CD4-positive, alpha-beta memory T cell (primary cell): ENCODE measurements at places on chromosomes 3 and 15.

- no peak for DNase-seq
These were observed 27.0 kb upstream of the MUC4 start for GRCh38 chr3:195838714-195839113.

- DNase-seq, result no peak
These were observed 55.9 kb downstream of the BHLHE40 start for GRCh38 chr3:5035113-5035512.

GRCh38 chr3:157064402-157064801, 95.5 kb downstream of the CCNL1 start:
- DNase-seq, result no peak

- no peak for DNase-seq
These were observed 90.6 kb downstream of the CRYGS start for GRCh38 chr3:186453531-186453930.

DNA sequence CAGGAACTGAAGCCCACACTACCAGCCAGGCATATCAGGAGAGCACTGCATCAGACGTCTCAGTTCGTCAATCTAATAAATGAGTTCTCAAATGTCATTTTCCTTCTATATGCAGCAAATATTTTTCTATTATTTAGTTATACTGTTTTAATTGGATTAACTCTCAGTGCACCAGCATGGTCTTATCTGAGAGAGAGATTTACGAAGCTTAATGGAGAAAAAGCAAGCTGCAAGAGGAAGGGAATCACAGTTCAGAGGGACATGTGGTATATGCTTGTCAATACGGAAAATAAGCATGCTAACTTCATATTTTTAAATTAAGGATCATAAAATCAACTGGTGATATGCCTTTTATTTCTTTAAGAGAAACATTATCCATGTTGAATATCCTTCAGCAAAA, 213.1 kb upstream of the NECTIN3 start:
- DNase-seq, result no peak

- no peak for DNase-seq
These were observed 25.6 kb downstream of the SQOR start for GRCh38 chr15:45660231-45660979.

DNA sequence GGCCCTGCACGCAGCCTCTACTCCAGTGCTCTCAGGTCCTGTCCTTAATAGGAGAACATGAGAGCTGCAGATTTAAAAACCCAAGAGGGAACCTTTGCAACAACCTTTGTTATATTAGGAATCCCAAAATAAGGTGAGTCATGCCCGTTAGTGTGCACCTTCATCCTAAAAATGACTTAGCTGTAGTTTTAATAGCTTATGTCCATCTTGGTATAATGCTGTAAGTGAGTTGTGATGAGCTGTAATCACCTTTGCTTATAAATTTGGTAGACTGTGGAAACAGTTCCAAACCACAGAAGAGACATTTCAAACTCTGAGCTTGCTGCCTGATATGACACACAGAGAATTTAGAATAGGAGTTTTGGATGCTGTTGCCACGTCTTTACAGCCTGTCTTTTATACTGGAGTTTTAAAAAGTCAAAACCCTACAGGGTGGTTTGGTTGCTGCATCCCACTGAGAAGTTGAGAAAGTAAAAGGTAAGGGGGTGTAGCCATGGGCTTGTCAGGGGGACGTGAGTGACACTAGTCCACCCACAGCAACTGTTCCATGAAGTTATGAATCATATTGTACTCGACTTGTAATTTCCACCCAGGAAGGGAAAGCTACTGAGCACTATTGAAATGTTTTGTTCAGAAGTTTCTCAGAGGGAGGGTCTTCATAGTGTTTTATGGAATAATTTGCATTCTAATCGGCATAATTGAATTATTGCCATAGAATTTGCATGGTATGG, 27.4 kb upstream of the CD47 start:
- no peak for DNase-seq
